ENCODE measurements at places on chromosomes 12 and 14.

- DNase-seq, result no peak
Observed at GRCh38 chr12:127388985-127389384, 878.0 kb upstream of the TMEM132C start.

DNA sequence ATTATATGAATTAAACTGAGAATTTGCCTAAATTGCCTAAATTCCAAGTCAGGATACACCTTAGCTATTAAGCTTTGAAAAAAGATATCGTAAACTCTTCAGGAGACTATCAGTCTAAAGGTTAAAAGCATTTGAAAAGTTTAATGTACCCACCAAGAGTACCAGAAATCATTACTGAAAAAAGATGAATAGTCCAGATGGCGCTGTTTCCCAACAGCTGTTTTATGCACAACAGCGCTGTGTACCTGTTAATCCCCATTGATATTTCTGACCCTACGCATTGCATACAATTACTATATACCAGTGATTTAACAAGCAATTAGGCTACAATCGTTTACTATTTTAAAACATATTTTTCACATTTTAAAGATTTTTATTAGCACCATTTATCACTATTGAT, 185.0 kb downstream of the PLCZ1 start:
- DNase-seq, result no peak

DNA sequence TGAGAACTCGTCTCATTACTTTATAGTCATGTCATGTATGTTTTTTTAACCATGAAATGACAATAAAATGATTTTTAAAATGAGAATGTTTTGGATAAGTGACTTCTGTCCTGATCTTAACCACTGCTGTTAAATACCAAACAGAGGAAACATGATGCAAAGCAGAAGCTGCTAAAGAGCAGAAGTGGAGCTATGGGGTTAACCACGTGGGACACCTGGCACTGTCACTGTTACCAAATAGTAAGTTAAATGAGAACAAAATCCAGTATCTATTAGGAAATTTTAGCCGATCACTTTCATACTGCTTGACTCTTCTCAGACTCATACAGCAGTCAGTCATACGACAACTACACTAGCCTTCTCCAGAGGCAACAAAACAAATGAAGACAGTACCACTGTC, 82.4 kb downstream of the SCAF11 start:
- DNase-seq, result no peak

GRCh38 chr12:45839917-45840316, 110.4 kb downstream of the ARID2 start:
- DNase-seq, result no peak

- DNase-seq, result no peak
Observed at GRCh38 chr14:95326987-95327386, 7.3 kb upstream of the CLMN start.

DNA sequence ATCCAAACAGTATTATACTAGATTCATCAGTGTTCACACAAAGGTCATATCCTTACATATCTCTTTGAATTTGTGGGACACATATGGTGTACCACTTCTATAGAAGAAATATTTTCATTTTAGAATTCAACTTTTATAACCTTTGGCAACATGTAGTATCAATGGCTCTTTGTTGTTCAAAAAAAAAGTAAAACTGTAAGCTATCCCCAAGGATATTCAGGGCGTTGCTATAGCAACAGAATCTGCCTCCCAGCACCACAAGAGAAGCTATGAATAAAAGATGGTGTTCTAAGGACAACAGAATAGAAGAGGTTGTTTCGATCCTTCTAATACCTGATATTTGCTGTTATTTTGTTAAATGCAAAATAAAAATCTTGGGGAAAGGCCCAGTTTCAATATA, 139.3 kb downstream of the BRMS1L start:
- DNase-seq, result no peak

DNA sequence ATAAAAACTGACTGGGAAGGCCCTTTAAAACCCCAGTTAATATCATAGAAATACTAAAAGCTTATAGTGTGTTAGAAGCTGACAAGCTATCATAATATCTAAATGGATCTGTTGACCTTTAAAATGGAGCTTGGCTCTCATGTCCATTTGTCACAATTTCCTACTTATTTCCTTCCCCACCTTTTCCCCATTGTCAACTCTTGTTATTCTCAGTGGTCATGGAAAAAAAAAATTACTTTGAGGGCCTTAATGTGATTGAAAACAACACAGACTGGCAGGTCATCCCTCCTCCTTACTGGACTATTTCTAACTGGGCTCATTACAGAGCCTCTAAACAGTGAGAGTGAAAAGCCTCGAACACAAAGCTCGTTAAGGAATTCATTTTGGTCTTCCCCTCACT, 13.7 kb upstream of the WNK1 start:
- DNase-seq, result no peak

GRCh38 chr12:123264642-123265041, 7.0 kb downstream of the CDK2AP1 start:
- DNase-seq, result peak; percentile 32
